Activated CD8-positive, alpha-beta memory T cell treated with anti-CD3 and anti-CD28 coated beads for 24 hours (primary cell): ENCODE measurements at places on chromosomes 6 and 20.
A peak's percentile ranks its signal among the peaks of the same experiment; 100 is the strongest.

GRCh38 chr6:75946146-75946831, 126.2 kb downstream of the IMPG1 start:
- DNase-seq: no peak

DNA sequence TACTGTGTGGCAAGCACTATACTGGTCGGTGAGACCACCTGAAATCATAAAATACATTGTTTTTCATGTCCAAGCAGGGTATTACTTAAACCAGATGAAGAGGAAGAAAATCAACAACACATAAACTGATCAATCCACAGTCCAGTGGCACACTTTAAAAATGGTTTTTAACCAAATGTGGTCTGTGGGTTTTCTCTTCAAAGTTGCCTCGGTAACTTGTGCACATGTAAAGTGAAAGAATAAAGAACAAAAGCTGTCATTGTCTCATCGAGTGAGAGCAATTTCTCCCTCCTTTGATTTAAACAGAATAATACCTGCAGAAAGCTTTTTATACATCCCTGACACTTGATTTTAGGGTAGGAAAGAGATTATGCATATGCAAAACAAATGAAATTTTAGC, 3.7 kb downstream of the FLRT3 start:
- DNase-seq: no peak

- no peak for DNase-seq
Observed at GRCh38 chr6:123456836-123457235, 179.9 kb downstream of the TRDN start.

- no peak for DNase-seq
Observed at GRCh38 chr6:3874069-3874468, 24.9 kb downstream of the FAM50B start.

DNA sequence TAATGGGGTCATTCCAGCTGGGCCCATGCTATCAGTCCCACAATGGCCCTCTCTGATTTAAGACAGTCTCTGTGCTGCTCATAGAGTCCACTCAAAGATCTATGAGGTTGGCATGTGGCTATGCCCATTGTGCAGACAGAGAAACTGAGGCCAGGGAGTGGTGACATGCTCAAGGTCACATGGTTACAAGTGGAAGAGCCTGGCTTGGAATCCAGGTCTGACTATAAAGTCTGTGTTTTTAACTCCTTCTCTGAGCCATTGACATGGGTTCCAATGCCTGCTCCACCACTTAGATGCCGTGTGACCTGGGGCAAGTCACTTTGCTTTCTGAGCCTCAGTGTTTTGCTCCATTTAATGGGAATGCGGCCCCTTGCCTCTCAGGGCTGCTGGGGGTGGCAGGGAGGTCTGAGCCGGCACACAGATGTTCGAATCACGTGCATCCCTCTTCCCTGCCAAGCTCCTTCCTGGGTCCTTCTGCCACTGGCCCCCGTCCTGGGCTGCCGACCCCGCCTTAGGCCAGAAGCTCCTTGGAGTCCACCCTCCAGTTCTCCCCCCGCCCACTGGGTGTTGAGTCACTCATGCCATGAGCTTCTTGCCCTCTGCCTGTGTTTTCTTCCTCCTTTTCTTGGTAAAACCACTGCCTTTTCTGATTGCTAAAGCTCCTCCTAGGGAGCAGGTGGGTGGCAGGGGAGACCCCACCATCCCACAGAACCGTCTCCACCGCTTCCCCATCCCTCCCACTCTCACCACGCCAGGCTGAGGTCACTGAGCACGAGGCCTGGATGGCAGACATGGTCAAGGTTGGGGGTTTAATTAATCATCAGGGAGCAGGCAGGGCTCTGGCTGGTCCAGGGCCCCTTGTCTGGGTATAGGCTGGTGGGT, 35.7 kb downstream of the CEBPB start:
- DNase-seq: no peak

- DNase-seq: no peak
Observed at GRCh38 chr20:41538810-41539596, 79.2 kb downstream of the CHD6 start.

DNA sequence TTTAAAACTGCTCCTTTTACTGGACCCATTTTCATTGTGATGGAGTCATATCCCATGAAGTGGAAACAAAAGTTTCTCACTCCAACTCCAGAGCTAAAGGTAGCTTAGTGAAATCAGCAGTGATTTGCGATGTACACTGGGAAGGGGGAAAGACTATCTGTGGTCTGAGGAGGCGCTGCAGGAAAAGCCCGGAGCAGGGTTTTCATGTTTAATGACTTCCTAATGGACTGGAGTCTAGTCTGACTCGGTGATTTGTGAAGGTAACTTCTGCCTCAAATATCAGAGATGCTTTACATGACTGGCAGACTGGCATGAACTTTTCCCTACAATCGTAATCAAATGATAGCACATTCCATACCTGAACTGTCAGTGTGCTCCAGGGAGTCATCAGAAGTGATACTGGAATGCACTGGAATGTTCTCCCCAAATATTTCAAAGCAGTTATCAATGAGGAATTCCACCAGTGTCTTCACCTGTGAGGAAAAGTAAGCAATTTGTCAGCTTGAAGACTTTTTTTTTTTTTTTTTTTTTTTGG, 7.0 kb downstream of the TAGAP start:
- no peak for DNase-seq

GRCh38 chr20:46563170-46563859, 12.9 kb upstream of the OCSTAMP start:
- no peak for DNase-seq

DNA sequence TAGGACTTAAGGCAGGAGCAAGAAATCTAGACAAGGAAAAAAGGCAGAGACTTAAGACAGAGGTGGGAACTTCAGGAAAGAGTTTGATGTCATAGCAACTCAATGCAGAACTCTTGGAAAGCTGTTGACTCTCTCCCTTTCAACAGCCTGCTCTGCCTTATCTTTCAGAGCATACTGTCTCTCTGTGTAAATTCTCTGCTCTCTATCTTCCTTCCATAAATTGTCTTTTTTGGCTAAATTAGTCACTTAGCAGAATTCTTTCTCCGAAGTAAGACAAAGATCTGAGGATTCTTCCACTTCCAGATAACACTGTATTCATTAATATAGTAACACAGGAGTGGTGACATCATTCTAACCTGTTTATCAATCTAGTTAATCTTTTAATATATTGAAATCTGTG, 80.2 kb downstream of the PLG start:
- no peak for DNase-seq

GRCh38 chr20:53742685-53743081, 149.0 kb upstream of the ZNF217 start:
- DNase-seq: no peak

GRCh38 chr20:34074101-34074760, 37.8 kb downstream of the EIF2S2 start:
- DNase-seq: no peak

- DNase-seq: no peak
Observed at GRCh38 chr6:141307309-141307998, 825.3 kb upstream of the GJE1 start.

DNA sequence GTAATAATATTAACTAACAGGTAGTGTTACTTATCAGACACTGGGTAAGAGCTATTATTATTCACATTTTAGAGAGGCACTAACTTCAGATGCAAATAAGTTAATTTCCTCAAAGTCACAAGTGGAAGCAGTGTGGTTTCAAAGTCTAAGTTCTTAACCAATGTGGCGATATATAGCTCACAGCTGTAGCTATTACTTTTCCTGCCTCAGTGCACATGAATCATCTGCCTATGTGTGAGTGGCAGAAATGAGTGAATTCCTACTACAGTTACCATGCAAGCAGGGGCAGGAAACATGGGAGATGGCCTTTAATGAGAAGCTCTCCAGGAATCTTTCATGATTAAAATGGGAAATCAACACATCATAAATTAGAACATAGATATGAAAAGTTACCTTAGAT, 126.2 kb upstream of the EYA4 start:
- no peak for DNase-seq

DNA sequence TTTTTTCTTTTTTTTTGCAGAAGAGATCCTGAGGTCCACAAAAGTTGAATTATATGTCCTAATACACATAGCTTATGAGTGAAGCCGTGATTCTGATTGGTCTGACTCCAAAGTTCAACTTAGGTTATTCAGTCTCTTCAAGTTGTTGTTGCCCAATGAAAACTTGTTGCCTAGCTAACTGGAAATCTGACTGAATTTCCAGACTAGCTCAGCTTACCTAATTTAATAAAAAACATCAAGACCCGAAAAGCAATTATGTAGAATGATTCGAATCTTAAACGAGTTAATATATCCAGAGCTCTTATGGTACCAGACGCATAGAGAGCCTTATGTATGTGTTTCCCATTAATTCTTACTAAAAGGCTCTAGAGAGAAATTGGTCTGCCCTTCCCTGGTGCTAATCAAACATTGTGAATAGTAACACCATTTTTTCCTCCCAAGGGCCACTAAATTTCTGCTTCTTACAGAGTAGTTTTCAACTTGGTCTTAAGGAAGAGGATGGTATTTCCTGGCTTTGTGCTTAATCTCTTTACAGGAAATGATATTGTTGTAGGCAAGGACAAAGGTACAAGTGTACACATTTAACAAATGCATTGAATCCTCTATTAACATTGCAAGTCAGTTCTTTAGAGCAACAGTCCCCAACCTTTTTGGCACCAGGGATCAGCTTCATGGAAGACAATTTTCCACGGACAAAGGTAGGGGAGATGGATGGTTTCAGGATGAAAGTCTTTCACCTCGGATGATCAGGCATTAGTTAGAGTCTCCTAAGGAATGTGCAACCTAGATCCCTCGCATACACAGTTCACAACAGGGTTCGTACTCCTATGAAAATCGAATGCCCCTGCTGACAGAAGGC, 107.9 kb downstream of the TSHZ2 start:
- no peak for DNase-seq

- DNase-seq: no peak
Observed at GRCh38 chr20:9036593-9036992, 32.3 kb upstream of the PLCB4 start.

DNA sequence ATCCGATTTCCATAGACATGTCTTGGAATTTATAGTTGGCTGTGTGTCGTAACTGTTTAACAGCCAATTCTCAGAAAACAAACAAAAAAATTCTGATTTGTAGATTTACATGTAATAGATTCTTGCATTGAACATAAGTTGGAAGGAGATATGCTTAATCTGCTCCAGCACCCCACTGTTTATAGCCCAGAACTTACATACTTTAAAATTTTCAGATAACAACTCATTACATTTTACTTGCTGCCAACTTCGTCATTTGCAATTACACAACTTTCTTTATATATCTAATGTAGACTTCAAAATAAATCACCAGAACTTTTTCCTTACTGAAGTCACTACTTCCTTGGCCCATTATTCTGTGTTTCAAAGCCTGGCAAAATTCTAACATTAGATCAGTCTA, 472.3 kb upstream of the EYS start:
- no peak for DNase-seq

- no peak for DNase-seq
Observed at GRCh38 chr20:23456409-23456808, 3.7 kb upstream of the CST11 start.

DNA sequence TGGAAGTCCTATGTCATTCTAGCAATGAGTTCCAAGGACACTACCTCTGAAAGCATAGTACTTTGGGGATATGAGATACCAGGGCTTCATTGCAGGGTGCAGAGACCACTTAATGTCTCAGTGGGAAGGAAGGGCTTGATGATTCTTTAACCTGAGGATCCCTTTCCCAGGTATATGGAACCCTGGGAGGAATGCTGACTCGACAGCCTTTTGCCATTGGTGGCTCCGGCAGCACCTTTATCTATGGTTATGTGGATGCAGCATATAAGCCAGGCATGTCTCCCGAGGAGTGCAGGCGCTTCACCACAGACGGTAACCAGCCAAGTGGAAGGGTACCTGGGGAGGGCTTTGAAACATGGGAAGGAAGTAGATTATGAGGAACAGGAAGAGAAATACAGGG, 4.2 kb downstream of the PSMB9 start:
- DNase-seq: no peak

- no peak for DNase-seq
Observed at GRCh38 chr6:34161857-34162515, 16.1 kb upstream of the GRM4 start.

DNA sequence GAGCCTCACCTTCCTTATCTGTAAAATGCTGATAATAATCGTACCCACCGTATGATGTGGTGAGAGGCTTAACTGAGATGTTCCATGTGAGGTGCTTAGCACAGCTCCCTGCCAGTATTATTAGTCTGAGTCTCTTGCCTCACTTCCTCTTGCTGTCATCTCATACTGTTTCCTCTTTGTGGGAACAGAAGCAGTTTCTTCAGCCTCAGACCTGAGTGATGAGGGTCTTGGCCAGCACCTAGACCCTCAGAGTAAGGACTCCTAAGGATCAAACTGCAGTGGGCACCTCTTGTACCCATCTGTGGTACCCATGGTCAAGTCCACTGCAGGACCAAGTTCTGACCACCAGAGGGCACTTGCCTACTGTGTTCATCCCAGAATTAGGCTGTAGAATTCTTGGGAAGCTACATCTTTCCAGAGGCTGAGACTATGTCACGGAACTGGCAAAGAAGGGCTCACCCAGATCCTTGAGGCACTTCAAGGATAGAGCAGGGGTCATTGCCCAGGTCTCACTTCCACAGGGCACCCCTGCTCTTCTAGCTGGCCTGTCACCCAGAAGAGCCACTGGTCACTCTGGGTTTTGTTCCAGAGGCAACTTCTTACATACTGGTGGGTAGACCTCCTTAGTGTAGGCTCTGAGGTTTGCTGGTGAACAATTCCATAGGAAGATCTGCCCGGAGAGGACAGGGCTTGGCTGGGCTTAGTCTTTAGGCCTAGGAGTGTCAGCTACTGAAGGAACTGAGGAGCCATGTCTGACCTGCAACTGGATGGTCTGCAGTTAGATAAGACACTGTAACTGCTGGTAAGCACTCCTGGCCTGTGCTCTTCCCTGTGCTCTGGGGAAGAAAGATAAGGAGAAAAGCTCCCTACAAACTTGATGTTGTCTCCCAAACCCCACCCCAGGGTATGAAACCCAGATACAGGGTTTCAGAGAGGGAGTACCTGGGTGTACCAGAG, 20.6 kb upstream of the SGK2 start:
- DNase-seq: peak; percentile 79

GRCh38 chr6:166565084-166565967, 21.2 kb downstream of the RAMACL start:
- no peak for DNase-seq

DNA sequence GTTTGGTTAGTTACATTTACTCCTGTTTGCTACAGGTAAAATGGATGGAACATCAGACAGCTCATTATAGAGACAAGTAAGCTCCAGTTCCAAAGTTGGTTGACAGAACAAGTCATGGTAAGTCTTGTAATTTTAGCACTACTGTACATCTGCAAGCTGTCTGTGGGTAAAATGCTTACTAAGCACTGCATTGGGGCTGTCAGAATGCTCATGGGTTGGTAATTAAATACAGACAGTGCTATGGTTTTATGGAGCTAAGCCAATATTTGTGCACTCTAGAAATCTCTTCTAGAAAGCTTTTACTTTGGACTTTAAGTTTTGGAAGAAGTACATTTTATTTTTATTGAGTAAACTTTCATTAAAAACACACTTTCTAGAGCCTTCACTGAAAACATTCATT, 419.2 kb upstream of the MMS22L start:
- no peak for DNase-seq
